ENCODE measurements at places on chromosomes 11 and 22.

- no peak for DNase-seq
These were observed 123.8 kb downstream of the RAB38 start for GRCh38 chr11:88051396-88051795.

DNA sequence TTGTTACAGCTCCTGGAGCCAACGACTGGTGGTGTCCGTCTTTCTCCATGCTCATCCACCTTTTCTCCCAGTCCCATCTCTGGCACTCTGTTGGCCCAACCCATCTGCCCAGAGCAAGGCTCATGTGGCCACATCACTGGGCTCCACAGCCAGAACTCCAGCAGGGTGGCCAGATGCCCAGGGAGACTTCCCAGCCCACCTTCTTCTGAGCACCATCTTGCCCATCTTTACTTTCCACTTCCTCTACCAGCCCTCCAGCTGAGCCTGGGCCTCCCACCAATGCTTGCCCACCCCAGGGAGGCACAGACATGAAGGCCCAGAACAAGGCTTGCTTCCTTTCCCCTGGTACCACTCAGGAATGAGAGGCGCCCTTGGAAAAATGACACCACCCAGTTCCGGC, 116.8 kb downstream of the BUD13 start:
- DNase-seq, result no peak

- peak; percentile 61 for DNase-seq
These were observed 511 bp upstream of the CLCF1 start for GRCh38 chr11:67373648-67374570.

DNA sequence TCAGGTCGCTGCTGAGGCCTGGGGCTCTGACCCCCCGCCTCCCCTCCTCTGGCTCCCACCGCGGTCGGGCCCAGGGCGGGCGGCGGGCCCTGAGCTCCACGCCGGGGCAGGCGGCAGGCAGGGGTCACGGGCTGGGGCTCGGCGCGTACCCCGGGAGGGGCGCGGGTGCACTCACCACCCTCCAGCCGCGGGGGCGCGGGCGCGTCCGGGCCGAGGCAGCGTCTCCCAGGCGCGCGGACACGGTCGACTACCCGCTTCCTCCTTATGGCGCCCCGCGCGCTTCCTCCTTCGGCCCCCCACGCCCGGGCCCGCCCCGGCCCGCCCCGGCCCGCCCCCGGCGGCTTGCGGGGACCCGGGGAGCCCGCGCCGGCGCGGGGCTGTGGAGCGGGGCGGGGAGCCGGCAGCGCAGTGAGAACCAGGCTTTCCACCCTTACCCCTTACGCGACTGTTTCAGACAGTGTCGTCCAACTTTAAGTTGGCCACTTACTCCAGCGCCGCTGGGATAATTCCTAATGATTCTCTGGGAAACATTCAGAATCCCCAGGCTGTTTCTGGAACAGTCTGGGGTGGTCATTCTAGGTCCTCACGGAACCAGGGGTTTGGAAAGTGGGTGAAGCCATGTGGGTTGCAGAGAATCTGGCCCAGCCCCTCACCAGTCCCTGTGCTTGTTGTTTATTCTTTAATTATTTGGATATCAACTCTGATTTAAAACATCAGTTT, at the start of gene BID:
TSS of gene BID (minus strand) at position 264 of the 720 bp plus-strand sequence. CDS start 24,353 bp downstream, outside the sequence.
- DNase-seq, result no peak

DNA sequence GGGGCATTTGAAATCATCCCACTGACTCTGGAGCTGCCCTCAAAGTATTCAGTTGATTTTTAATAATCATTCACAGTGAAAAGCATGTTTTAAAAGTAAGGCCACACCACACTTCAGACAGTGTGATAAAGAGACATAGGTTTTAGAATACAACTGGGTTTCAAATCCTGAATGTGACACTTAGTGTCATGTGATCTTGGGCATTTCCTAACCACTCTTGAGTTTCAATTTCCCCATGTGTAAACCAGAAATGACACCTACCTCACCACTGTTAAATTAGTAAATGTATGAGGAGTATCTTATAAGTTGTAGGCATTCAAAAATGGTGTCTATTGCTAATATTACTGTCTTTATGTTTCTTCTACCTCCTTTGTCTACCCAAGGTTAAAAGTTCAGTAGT, 5.4 kb downstream of the TMEM123 start:
- DNase-seq, result no peak

DNA sequence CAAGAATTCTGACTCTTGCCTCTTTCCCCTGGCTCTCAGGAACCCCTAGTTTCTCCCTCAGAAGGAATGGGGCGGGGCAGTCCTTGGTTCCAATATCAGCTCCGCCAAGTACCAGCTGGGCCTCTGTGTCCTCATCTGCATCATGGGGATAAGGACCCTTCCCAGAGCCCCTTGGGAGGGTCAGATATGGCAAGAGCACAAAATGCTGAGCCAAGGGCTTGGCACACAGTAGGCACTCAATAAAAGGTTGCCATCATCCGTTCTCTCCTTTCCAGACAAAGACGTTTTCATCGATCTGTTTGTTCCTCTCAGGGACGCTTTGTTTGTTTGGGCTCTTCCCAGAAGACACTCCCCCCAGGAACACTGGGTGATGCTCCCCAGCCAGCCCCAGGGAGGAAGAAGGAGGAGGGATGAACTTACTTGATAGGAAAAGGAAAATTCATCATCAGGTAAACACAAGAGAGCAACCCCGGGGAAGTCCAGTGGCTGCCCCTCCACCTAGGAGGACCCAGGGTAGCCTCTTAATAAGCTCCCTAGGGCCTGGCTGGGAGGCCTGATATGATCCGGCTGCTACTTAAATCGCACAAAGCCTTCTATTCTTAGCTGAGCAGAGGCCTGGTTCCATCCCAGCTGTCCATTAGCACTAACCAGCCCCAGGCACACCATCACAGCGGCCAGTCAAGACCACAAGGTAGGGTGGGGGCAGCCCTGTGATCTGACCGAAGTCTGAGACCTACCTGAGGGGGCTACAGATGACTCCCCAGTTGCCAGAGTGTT, 19.6 kb downstream of the GDPD5 start:
- no peak for DNase-seq

GRCh38 chr22:37299969-37300509, 17.7 kb downstream of the CYTH4 start:
- no peak for DNase-seq

DNA sequence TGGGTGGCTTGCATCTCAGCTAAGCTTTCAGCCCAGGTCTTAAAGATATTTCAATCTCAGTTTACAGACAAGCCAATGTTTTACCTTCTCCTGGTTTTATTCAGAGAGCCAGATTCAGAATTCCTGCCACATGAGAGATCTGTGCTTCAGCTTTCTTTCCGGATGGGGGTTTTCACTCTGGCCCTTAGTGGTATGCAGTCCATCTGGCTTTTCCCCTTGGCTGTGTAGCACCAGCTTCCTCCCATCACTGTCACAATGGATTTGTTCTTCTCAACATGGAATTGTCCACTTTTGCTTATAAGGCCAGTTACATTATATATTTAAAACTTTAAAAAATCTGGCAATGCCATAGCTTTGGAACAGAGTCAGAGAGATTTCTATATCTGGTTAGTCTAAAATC, 303.9 kb downstream of the ETS1 start:
- no peak for DNase-seq

- DNase-seq, result no peak
These were observed 10.5 kb downstream of the ART5 start for GRCh38 chr11:3631331-3631730.

DNA sequence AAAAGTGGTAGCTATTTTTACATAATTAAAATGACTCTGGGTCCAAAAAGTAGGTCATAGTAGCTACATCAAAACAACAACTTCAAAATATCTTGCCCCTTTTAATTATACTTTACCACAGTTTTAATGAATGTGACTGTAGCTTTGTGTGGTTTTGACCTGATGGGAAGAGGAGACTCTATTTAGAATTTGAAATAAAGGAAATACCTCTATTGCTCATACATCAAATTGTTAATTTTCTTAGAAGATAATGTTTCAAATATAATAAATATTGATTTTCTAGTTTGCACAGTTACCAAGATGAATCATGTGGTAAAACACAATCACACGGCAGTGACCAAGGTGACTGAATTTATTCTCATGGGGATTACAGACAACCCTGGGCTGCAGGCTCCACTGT, at the start of gene OR8K1:
TSS of gene OR8K1 (plus strand) at position 301 of the 400 bp plus-strand sequence. CDS start at position 301, 0 bp downstream.
- DNase-seq, result no peak

DNA sequence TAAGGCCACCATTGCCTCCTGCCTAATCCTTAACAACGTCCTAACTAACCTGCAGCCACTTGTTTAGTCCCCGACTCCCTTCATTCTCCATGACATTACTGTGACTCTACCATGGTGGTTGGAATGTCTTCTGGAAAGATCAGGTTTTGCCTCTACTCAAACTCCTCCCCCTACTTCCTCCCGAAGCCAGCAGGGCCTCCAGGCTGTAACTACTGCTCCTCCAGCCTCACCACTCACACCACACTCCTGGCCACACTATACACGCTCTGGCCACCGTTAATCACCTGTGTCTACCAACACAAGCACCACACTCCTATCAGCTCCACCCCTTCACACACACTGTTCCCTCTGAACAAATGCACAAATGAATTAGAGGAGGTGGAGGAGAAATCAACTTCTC, 69.2 kb downstream of the PACSIN2 start:
- DNase-seq, result no peak

DNA sequence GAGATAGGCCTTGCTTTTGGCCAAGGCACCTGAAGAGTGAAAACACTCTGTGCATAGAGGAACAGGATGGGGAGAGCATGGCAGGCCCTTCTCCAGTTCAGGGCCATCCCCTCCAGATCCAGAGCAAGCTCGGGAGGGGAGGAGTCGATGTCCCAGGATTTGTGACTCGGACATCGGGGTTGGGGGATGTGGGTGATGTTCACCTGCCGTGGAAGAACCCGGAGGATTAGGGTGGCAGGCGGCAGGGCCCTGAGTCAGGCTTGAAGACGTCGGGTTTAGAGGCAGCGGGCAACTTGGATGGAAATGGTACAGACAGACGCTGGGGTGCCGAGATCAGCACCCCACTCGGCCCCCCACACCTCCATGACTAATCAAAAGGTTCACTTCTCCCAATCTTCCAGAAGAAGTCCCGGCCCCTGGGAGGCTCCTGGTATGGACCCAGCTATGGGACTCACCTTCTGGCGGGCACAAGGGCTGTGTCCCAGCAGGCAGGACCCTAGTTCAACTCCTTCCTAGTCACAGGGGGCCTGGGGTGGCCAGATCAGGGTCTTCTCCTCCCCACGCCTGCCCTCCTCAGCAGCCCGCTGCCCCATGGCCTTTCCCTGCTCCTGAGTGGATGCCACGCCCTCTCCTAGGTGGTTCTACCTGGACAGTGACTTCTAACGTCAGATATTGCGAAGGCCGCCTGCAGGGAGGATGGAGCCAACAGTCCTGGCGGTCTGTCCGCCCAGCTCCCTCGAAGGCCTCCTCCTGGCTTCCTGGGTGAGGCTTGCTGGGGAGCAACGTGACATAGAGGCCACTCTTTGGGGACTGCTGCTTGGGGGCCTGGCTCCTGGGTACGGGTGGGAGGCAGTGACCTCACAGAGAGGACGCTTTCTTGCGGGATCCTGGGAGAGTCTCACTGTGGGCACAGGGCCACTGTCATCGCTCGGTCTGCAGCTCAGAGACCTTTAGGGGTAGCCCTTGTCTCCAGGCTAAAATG, 792.5 kb downstream of the BRD1 start:
- no peak for DNase-seq

GRCh38 chr11:111000400-111001080, 245.0 kb upstream of the POU2AF2 start:
- no peak for DNase-seq

GRCh38 chr11:95148938-95149337, 59.3 kb downstream of the ENDOD1 start:
- DNase-seq, result no peak

DNA sequence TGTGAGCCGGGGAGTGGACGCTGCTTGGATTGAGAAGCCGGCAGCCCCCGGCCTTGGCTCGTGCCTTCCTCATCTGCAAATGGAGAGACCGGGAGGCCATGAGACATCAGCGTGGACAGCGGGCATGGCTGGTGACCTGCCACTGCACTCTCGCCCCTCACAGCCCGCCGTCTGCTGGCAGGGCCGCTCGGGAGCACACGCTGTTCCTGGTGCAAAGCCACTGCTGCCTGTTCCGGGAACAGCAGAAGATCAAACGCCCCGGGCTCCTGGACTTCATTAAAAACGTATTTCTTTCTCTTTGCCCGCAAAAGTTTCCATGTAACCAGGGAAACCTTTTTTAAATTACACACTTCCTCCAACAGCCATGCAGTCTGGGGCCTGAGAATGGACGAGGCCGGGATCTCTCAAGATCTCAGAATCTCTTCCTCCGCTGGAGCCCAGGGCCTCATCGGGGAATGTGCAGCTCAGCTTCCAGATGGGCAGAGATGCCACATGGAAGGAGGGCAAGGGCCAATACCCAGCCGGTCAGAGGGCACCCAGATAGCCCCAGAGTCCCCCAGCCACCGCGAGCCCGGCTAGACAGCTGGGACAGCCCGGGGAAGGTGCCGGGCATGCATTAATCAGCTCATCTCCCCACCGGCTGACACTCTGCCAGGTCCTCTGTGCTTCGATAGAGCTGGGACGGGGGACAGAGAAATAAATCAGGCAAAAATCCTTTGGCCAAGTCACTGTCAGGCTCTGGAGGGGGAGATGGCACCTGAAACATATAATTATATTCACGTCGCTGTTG, 62.8 kb upstream of the PRR5 start:
- no peak for DNase-seq
